CD4-positive, alpha-beta T cell treated with Interleukin-21 for 1 hour (primary cell): ENCODE measurements at places on chromosomes 12 and 14.

GRCh38 chr12:78308701-78309100, 478.0 kb downstream of the NAV3 start:
- DNase-seq, result no peak

DNA sequence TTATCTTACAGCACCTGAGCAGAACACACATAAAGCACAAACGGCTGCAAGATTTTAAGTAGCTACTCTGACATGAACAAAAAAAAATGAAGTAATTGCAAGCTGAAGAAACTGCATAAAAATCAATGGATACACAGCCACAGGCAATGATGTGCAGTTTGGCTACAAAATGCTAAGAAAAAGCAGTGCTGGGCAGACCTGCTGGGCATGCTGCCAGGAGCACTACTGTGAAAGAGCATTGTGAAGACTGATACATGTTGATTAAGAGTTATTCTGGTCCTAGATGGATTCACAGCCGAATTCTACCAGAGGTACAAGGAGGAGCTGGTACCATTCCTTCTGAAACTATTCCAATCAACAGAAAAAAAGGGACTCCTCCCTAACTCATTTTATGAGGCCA, 20.1 kb upstream of the RTN1 start:
- DNase-seq, result no peak

- no peak for DNase-seq
Observed at GRCh38 chr12:120982659-120983058, 4.3 kb downstream of the HNF1A start.

- DNase-seq, result no peak
Observed at GRCh38 chr14:87179936-87180335, 813.0 kb downstream of the GALC start.

GRCh38 chr14:24694680-24695079, 60.7 kb upstream of the GZMB start:
- DNase-seq, result no peak

DNA sequence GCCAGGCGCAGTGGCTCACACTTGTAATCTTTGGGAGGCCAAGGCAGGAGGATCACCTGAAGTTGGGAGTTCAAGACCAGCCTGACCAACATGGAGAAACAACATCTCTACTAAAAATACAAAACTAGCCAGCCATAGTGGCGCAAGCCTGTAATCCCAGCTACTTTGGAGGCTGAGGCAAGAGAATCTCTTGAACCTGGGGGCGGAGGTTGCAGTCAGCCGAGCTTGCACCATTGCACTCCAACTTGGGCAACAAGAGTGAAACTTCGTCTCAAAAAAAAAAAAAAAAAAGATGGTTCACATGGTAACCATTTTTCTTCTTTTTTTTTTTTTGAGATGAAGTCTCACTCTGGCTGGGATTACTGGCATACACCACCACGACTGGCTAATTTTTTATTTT, 35.3 kb downstream of the SLC2A14 start:
- no peak for DNase-seq

DNA sequence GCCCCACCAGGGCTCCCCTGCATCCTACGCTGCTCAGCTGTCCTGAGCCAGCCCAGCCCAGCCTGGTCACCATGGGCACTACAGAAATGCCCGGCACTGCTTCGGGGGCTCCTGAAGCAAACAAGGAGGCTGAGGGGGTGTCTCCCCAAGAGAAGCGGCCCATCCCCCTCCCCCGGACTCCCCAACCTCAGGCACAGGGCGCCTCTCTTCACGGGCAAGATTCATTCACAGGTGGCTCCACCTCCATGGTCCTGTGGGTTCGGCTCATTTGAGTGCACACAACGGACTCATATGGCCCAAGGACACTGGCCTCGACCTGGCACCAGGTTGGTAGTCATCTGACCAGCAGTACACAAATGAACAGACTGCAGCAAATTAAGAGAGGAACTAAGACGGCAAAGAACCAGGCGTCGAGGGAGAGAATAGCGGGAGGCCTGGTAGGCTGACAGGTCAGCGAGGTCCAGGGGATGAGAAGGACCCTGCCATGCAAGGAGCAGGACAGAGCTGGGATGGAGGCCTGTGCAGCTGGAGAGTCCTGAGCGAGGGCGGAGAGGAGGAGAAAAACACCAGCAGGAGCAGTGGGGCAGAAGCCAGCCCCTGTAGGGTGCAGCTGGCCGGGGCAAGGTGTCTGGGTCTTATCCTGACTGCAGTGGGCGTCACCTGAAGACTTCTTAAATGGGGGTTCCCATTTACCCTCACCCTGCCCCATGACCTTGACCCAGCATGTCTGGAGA, 60.2 kb downstream of the PRIMA1 start:
- no peak for DNase-seq

- no peak for DNase-seq
Observed at GRCh38 chr12:21521541-21521940, 4.6 kb upstream of the SPX start.

- DNase-seq, result no peak
Observed at GRCh38 chr14:80164991-80165721, 46.1 kb downstream of the DIO2 start.

- DNase-seq, result no peak
Observed at GRCh38 chr12:122308811-122309210, 42.5 kb upstream of the VPS33A start.

DNA sequence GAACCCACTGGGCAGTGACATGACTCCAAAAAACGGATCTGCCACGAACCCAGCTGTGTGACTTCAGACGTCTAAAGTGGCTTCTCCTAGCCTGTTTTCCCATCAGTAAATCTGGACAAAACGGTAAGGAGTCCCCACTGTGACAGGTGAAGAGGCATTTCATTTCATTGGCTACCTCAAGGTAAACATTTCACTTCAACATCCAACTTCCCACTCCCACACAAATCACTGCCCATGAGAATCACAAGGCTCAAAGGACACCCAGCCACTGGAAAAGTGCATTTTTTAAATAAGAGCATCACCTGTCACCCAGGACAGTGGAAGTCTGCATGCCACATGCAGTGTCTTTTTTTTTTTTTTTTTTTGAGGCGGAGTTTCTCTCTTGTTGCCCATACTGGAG, 27.9 kb downstream of the HSP90AA1 start:
- no peak for DNase-seq

DNA sequence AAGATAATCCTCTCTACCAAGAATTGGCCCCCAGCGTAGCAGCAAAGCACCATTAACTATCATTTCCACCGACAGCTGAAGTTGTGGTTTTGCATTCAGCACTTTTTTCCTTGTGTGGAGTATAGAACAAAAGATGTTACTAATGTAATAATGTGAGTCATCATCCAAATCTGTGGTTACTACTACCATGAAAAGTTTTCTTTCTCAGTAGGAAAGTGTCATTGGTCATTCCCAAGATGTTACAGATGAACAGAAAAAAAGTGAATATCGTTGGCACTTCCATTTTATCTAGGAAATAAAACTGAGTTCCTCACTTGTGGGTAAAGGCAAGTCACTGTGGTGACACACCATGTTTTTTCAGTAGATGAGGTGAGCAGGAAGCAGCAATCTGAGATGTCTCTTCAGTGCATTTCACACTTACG, 30.3 kb upstream of the IFNG start:
- peak; percentile 50 for DNase-seq

DNA sequence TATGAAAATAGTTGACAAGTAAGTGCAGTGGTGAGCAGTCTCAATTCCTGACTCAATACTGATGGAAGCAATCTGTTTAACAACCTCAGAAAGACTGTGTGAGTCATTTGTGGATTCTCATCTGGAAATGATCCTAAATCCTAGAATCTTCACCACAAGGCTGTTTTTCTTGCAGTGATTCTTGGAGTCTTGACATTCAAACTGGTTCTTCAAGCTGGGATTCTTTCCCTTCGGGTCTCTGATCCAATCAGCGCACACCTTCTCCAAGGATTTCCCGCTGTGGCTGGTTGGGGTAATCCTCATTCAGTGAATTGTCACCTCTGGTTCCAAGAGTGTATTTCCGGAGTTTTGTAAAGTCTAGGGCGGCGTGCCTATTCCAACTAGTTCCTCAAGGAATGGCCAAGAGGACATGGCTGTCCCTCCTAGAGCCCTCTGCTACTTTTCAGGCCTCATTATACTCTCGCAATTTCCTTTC, 37.7 kb upstream of the FOXJ2 start:
- DNase-seq, result no peak

- no peak for DNase-seq
Observed at GRCh38 chr12:11902525-11902875, 168.2 kb upstream of the BCL2L14 start.

- DNase-seq, result no peak
Observed at GRCh38 chr12:82567688-82568087, 119.0 kb upstream of the TMTC2 start.

- no peak for DNase-seq
Observed at GRCh38 chr14:65993103-65993502, 493.1 kb upstream of the CCDC196 start.

DNA sequence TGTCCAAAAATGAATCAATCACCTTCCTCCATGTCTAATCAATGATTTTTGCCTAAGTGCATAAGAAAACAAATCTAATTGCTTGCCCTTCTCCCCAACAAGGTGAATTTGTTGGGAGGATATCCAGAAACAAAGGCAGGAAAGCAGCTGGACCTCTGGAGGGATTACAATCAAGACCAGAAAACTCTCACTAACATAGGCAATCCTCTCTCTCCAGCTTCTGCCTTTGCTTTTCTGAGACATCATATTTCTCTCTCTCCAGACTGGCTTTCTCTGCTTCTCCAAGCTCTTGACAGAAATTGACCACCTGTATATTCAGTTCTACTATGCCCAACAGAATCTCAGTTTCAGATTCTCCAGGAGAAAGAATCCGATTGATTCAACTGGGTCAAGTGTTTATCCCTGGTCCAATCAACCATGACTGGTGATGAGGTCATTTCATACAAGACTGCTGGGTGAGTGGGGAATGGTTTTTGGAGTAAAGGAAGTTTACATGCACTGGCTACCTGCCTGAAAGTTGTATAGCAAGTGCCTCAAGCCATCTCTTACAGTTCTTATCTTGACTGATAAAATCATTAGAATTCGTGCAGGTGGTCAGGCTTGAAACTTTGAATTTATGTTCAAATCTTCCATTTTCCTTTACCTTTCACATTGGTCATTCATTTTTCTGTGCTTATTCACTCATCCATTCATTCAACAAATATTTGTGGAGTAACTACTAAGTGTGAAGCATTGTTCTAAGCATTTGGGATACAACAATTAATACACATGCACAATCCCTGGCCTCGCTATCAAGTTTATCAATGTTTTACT, 22.2 kb upstream of the CFAP54 start:
- no peak for DNase-seq

DNA sequence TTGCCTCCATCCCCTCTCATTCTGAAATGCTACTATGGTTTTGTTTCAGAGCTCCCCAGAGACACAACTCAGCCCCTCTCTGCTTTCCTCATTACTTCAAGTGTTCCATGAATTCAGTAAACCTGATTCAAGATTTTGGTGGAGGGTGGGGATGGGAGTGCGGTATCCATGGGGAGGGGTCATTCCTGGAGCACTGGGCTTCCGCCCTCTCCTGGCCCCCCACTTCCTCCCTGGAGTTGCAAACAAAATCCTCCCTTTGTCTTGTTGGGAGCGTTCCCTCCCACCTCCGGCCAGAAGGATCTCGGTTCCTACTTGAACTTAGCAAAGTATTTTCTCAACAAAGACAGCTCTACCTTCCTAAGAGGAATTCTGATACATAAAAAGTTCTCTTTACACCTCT, 71.8 kb upstream of the LTA4H start:
- DNase-seq, result no peak

DNA sequence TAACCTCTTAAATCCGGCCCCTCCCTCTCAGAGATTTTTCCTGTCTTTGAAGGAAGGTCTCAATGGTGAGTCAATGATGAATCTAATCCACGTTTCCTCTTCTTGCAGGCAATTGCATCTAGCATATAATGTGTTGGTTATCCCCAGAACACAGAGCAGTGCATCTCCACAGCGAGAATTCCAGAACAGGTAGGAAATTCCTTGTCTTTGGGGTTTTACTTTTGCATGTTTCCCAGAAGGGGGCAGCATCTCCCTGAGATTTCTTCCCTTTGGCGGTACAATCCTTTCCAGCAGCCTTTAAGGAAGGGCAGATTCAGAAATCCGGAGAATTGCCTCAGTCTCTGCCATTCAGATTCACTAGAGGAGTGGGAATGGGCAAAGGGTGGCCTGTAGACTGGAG, 128.0 kb downstream of the KCNA5 start:
- no peak for DNase-seq

DNA sequence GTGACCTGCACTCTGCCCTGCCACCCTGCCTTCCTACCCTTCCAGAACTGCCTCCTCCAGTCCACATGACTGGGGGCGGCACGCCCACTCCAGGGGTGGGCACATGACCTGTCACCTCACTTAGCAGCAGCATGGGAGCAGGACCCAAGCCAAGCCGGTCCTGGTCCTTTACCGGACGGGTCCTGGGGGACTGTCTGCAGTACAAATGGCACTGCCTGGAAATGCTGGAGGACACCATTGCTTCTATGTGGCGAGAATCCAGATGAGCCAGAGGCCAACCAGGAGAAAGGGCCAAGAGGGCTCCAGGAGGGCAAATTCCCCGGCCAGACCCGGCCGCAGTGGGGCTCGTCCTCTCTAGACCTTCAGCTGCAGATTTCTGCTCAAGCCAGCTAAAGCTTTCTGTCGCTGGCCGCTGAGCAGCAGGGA, 33.1 kb downstream of the ITPK1 start:
- DNase-seq, result no peak

DNA sequence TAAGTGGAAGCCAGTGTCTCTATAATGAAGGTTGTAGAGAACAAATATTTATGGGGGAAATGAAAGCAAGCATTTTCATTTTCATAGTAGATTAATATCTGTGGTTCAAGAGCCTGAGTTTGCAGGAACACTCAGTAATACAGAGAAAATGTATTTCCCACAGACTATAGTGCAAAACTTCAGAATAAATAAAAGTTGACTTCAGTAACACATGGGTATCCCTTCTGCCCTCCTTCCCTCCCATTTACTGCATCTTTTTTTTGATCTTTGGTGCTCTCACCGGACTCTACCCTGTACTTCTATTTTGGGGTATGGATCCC, 75.3 kb upstream of the AMN1 start:
- DNase-seq, result no peak

DNA sequence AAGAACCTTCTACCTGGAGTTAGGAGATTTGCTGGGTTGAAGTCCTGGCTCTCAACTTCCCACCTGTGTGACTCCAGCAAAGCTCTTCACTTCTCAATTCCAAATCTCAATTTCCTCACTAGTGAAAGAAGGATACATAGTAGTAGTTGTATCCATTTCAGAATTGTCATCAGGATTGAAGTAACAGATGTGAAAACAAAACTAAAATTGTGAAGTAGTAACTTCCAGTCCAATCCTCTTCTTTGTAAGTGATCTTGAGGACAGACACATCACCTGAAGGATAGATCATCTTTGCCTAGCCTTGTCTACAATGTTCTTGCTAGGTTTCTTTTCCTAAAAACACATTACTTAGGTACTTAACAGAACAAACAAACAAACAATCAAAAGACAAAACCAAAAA, 1.2 kb upstream of the LRRK2 start:
- DNase-seq, result no peak

GRCh38 chr12:46908236-46908935, 82.6 kb upstream of the SLC38A4 start:
- DNase-seq, result no peak
